GM23248 (cell line): ENCODE measurements at places on chromosomes 2 and 18. TPM values are rescaled to one million over a fixed set of nuclear protein-coding genes. Genes with fewer than 3 reads are reported as not detected.

- no peaks in the 10 kb centered on the region for H3K36me3 ChIP-seq
- no peak overlapping the region for H3K27ac ChIP-seq
- DNase-seq, result no peak
- no peaks in the 10 kb centered on the region for H3K27me3 ChIP-seq
Observed at GRCh38 chr18:80244956-80245730, 2.2 kb downstream of the PARD6G start.

GRCh38 chr2:121008975-121009374, 273.3 kb downstream of the GLI2 start:
- H3K27me3 ChIP-seq, result 0 out of 2 replicates have a peak, but pooled peaks cover 14% of the 10 kb centered on the region
- H3K36me3 ChIP-seq, result no peaks in the 10 kb centered on the region
- H3K4me1 ChIP-seq, result peaks cover 7% of the 10 kb centered on the region; the same call in 1 of the 2 replicates
- DNase-seq, result no peak

DNA sequence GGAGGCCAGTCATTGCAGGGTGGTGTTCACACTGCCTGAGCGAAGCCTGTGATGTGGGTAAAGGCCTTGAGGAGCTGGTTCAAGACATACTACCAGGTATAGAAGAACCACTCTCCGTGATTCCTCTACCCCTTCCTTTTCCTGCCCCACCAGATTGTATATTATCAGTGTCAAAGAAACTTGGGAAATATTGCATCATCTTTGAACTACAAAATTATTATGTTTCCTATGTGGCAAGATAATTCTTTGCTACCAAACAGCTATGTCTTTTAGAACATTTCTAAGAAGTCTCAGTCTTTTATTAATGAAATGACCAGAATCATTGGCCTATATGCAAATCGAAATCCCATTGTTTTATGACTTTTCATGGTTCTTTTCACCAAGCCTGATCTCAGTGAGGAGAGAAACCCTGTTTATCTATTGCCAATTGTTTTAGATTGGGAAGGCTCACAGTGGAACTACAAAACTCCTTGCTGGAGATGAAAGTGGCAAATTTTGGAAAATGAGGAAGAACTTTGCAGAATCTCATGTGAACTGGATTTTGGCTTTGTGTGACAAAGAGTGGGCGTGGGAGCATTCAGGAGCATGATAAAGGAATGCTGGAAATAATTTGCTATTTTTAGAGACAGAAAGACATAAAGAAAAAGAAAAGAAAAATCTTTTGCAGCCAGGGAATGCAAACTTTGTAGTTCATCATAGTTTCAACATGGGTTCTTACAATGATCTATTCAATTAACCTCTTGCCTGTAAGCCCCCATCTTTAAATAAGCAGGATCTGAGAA, 286.9 kb downstream of the INSIG2 start:
- no peaks in the 10 kb centered on the region for H3K36me3 ChIP-seq
- H3K4me3 ChIP-seq, result no peak overlapping the region
- H3K27ac ChIP-seq, result peak overlapping the region; percentile 40
- peaks cover 12% of the 10 kb centered on the region for H3K4me1 ChIP-seq
- H3K27me3 ChIP-seq, result no peaks in the 10 kb centered on the region

- H3K27me3 ChIP-seq, result no peaks in the 10 kb centered on the region
- no peak for DNase-seq
- no peak overlapping the region for H3K27ac ChIP-seq
- H3K4me3 ChIP-seq, result no peak overlapping the region
- peaks cover 13% of the 10 kb centered on the region for H3K4me1 ChIP-seq
- H3K36me3 ChIP-seq, result peaks cover 43% of the 10 kb centered on the region
Observed at GRCh38 chr2:96733931-96734330, 5.9 kb downstream of the LMAN2L start.

- H3K4me1 ChIP-seq, result no peaks in the 10 kb centered on the region
- H3K4me3 ChIP-seq, result no peak overlapping the region
- no peak overlapping the region for H3K27ac ChIP-seq
- H3K27me3 ChIP-seq, result no peaks in the 10 kb centered on the region
- DNase-seq, result no peak
- H3K36me3 ChIP-seq, result no peaks in the 10 kb centered on the region
Observed at GRCh38 chr18:41343808-41344207, 611.2 kb upstream of the PIK3C3 start.

DNA sequence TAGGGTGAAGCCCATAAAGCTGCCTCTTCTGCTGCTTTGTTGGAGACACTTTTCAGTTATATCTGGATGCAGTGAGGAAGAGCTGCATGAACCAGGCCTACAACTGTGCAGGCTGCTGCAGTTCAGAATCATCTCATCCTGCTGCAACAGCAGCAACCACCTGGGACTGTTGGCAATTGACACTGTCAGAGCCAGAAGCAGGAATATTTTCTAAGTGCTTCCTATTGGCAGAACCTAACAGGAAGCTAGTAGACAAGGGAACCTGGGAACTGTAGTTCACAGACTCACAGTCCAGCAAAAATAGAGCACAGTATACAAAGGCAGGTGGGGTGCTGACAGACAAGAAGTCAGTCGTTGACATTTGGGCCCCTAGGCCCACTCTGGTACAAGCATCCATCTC, 452.9 kb upstream of the SPRED2 start:
- H3K27me3 ChIP-seq, result no peaks in the 10 kb centered on the region
- DNase-seq, result no peak
- H3K27ac ChIP-seq, result no peak overlapping the region
- H3K4me3 ChIP-seq, result no peak overlapping the region
- no peaks in the 10 kb centered on the region for H3K36me3 ChIP-seq

DNA sequence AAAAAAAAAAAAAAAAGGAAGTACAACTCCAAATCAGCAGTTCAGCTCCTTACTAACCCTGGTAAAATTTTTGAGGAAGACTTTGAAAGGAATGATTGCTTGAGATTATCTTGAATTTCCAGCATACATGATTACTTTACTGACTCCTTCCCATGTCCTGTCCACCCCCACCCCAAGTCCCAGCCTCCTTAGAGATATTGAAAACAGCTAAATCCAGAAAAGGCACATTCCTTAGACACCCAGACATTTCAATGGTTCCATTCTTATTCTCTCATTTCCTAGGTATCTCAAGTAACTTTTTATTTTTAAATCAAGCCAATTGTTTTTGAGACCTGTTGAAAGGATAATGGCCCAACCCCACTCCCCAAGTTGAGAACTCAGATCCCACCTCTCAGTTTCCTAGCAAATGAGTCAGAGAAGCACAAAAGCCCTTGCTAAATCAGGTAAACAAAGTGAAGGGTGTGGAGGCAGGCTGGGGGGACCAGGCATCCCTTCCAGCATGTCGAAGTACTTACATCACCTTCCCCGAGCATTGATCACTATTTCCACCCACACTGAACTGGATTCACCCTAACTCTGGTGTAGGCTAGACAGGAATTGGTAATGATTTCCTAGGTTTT, 95.4 kb upstream of the FZD7 start:
- DNase-seq, result peak; percentile 62
- H3K4me3 ChIP-seq, result no peak overlapping the region
- H3K36me3 ChIP-seq, result no peaks in the 10 kb centered on the region
- H3K27ac ChIP-seq, result peak overlapping the region; percentile 67
- H3K4me1 ChIP-seq, result peaks cover 32% of the 10 kb centered on the region

DNA sequence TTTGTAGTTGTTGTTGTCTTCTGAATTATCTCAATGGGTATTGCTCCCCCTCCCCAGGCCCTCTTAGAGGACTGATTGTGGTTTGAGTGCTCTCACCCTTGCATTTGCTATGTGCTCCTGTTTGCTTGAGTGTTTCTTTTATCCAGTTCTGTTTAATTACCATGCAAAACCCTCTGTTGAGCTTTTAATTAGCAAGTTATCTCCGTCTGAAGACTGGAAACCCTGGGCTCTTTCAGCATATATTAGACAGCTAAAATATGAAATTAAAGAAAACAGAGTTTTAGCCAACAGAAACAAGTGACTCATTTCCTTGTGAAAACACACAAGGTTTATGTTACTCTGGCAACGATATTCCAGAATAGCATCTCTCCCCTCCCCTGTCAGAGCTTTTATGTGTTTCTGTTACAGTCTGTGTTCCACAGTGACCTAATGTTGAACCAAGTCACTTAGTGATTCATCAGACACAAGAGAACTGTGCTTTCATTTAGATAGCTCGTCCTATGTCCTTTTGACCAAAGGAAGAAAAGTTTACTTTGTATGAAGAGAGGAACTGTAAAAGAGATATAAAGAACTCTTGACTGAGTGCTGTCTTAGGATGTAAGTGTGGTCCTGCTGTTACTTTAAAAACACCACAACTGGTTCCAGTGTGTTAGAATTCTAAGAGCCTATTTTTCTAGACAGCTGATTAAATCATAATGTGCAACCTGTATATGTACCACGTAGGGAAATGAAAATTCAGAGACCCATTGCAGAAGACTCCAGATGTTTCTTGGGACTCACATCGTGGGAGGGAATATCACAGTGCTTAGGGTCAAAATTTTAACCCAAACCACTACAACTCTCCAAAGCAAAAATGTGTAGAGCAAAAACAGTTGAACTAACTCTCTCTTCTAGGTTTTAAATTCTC, 172.8 kb upstream of the RBMS1 start:
- no peaks in the 10 kb centered on the region for H3K27me3 ChIP-seq
- no peaks in the 10 kb centered on the region for H3K36me3 ChIP-seq
- peak overlapping the region; percentile 52 for H3K4me3 ChIP-seq
- DNase-seq, result peak; percentile 97

The AKAIN1 gene
- not detected in 2 replicates for total RNA-seq

The RAB17 gene
- total RNA-seq, result 0.76 and 1.7 TPM in 2 replicates

The SULT1C2 gene
- not detected in 2 replicates for total RNA-seq

The NT5DC4 gene
- total RNA-seq, result not detected in 2 replicates

The PROM2 gene
- total RNA-seq, result 0.22 TPM in 1 of 2 replicates, not detected in the other
